Activated CD8-positive, alpha-beta memory T cell treated with anti-CD3 and anti-CD28 coated beads, Interleukin-2, amount 50 U/mL, for 4 hours (primary cell): ENCODE measurements at places on chromosomes 2 and 18.

GRCh38 chr2:127058246-127058953 is 48.6 kb downstream of the BIN1 start:
- DNase-seq = no peak

DNA sequence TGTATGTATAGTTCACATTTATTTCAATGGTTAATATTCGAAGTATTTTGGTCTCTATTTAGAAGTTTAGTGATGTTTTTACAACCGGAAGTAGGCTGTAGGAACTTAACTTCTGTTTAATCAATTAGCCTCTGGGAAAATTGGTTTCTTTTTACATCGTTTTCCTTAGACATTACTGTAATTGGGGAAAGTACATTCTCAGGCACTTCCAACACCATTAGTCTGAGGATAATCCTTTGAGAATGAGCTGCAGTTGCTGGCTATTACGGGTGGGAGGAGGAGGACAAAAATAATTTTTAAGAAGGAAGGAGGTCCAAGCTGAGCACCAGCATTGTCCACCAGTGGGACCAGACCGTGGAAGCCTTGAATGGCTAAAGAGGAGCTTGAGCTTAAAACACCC is 70.4 kb upstream of the ST3GAL5 start:
- DNase-seq = no peak

GRCh38 chr2:202762556-202762955 is 109.0 kb downstream of the ICA1L start:
- no peak for DNase-seq

DNA sequence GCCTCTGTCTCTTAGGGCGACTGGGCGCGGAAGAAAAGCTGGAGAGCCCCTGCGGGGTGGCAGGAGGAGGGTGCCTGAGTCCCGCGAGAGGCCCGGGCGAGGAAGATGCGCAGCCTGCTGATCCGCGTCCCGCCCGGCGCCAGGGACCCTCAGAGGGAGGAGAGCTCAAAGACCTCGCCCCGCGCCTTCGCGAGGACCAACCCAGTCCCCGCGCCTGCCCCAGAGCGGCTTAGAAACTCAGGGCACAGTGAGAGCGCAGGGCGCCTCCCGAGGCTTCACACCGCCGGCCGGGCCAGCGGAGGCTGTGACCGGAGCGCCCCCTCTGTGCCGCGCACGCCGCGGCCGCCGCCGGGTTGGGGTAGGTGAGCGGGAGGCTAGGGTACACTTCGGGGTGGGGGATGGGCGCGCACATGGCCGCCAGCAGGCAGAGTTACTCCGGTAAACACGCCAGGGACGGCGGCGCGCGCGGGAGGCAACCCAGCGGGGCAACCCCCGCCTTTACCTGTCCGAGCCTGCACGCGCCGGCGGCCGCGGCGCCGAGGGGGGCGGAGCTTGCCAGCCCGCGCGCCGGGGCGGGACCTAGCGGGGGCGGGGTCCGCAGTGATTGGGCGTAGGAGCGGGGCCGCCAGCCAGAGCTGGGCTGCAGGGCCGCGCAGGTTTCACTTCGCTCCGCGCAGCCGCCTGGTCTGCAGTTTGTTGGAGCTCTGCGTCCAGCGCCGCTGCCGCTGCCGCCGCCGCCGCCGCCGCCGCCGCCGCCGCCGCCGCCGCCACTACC is at the start of gene BCL2L11:
Gene BCL2L11, plus strand, starts transcription at position 662 of the 775 bp plus-strand sequence. CDS start 2,832 bp downstream, outside the sequence.
- peak; percentile 92 for DNase-seq

DNA sequence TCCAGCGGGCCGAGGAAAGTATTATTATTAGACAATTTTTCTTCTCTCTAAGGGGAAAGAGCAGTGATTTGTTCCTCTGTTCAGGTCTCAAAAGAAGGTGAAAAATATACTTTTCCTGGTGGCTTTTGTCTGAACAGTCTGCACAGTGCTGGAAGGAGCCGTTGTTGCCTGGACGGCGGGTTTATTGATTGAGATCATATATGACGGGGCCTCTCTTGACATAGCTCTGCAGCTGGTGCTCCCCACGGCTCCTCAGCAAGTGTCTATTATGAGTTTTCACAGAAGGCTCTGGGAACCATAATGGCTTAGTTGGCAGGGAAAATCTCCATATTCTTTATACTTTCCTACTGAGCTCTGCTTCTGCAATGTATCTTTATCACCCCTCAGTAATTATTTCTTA is 42.9 kb downstream of the FSHR start:
- no peak for DNase-seq
